RWPE1 (cell line): ENCODE measurements at places on chromosomes 6 and 20.

- DNase-seq = no peak
Measured at GRCh38 chr6:155384321-155384952, 70.2 kb upstream of the TFB1M start.

GRCh38 chr20:22746957-22747356 is 162.6 kb upstream of the FOXA2 start:
- DNase-seq = no peak

DNA sequence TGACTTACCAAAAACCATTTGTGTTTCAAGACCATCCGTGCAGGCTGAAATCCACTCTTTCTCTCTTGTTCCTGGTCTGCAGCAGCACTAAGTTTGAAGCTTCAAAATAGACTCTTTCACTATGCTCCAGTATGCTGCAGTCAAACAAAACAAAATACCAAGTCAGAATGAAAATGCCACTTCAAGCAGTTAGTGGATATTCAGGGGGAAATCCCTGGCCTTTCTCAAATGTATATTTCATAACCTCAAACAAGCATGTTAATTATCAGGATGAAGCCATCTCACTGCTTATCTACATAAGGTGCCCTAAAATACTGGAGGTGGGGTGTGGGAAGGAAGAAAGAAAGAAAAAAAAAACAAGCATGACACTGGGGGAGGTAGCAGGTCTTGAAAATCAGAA is 103.5 kb downstream of the ATXN1 start:
- no peak for DNase-seq

DNA sequence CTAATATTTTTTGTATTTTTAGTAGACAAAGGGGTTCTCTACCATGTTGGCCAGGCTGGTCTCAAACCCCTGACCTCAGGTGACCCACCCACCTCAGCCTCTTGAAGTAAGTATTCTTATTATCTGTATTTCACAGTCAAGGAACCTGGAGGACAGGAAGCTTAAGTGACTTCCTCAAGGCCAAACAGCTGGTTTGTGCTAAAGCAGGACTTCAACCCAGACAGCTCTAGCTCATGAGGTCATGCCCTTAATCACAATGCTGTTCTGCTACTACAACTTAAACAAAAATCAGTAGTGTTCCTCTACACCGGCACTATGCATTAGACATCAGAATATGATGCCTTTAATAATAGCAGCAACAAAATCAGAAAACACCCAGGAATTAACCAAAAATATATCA is 168.9 kb downstream of the ADGB start:
- DNase-seq = no peak

DNA sequence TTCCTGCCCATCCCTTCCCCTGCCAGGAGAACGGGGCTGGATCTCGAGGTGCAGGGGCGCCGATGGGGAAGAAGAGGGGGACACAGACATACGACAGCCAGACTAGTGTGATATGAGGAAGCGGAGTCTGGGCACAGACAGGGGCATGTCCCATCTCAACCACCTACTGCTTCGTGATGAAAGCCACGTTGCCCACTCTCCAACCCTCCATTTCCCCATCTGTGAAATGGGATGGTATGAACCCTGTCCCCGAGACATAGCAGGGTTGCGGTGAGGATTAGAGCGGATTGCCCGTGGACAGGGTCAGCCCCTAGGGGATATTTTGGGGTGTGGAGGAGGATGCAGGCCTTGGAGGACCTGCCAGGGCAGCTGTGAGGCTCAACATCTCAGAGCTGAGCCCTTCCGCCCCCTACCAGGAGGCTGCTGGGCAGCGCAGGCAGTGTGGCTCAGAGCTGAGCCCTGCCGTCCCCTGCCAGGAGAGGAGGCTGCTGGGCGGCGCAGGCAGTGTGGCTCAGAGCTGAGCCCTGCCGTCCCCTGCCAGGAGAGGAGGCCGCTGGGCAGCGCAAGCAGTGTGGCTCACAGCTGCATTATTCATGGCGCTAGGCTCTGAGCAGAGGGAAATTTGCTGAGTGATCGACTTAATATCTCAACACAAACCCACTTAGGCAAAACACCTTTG is 71.7 kb downstream of the GRM4 start:
- DNase-seq = no peak

DNA sequence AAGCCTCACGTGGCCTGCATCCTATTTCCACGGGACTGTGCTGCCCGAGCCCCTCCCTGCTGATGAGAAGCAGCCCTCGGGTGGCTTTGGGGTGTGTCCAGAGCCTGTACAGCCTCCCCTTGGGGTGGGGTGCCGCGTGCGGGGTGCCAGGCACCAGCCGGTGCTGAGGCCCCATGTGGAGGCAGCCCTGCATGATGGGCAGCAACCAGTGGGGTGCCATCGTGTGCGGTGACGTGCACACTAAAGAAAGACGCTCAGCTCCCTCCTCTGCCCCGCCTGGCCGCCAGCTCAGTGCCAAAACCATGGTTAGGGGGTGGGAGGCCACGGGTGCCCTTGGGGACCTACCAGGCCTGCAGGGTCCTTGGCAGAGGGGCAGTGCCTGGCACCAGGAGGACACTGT is 26.2 kb downstream of the NTSR1 start:
- DNase-seq = no peak

- DNase-seq = no peak
Measured at GRCh38 chr6:68192988-68193387, 442.1 kb upstream of the ADGRB3 start.

DNA sequence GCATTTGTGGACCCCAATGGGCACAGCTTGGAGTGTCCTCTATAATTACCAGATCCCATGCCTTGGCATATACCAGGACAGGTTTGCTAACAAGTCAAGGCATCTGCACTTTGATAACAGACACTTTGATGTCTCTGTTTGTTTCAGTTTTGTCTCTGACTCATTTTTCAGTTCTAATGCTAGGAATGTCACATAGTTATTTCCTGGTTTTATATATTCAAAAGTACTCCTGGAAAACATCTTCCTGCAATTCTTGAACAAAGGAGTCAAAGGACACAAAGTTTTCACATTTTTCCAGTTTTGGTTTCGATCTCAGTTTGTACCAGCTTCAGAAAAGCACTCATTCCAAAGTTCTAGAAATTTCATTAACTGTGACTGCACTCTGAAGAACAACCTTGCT is 188.1 kb downstream of the FOXC1 start:
- DNase-seq = no peak

- no peak for DNase-seq
Measured at GRCh38 chr6:131937226-131937625, 13.9 kb downstream of the CCN2 start.

- no peak for DNase-seq
Measured at GRCh38 chr20:48769069-48769983, 58.5 kb downstream of the PREX1 start.
